T-helper 22 cell (primary cell): ENCODE measurements at places on chromosomes 6 and 20.

- DNase-seq, result no peak
Measured at GRCh38 chr6:40930045-40930444, 109.0 kb downstream of the UNC5CL start.

DNA sequence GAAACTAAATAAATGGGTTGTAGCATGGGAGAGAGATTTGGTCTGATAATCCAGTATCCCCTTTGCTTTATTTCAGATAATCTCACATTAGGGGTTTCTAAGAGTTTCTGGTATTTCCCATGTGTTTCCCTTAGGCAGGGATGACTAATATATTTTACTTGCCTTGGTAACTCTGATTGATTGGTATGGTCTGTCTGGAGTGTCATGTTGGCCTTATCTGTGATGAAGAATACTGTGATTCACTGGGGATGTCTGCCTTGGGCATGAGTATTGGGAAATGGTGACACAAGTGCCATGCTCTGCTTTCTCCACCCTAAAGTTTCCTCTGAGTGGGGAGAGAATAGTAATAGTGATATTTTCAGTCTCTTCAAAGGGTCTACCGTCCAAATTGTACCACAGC lies 10.1 kb downstream of the SLC22A2 start:
- no peak for DNase-seq

DNA sequence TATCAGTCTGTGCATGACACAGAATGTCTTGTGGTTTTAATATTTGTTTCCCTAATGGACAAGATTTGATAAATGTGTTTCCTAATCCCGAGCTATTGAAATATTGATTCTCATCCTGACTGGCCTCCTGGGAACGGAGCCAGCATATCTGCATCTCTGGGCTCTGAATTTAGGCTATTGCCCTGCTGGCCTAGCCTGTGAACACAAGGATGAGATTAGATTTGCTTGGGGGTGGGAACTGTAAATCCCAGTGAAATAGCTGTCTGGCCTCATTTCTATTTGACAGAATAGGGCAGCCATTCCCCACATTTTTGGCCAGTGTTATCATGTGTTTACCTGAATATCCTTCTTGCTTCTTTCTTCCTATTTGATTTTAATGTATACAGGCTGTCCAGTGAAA lies 198.4 kb upstream of the SOX4 start:
- DNase-seq, result no peak

- DNase-seq, result no peak
Measured at GRCh38 chr6:109702791-109703190, 11.7 kb downstream of the FIG4 start.

DNA sequence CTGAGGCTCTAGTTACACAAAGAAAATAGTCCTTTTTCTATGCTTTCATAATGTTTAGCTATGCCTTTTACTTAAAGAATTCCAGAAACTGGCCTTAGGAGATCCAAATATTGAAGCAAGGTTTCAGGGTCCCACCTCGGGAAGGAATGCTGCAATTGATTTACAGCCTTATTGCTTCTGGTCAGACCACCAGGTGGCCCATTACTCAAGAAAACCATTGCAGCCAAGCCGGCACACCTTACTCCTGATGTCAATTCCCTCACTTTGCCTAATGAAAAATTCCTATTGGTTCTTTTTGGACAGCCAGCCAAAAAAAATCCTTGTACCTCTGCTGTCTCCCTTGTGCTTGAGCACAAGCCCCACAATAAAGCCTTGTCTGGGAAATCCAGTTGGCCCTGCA lies 173.9 kb downstream of the LMBRD1 start:
- no peak for DNase-seq

- DNase-seq, result no peak
Measured at GRCh38 chr6:7156643-7157278, 49.0 kb downstream of the RREB1 start.

DNA sequence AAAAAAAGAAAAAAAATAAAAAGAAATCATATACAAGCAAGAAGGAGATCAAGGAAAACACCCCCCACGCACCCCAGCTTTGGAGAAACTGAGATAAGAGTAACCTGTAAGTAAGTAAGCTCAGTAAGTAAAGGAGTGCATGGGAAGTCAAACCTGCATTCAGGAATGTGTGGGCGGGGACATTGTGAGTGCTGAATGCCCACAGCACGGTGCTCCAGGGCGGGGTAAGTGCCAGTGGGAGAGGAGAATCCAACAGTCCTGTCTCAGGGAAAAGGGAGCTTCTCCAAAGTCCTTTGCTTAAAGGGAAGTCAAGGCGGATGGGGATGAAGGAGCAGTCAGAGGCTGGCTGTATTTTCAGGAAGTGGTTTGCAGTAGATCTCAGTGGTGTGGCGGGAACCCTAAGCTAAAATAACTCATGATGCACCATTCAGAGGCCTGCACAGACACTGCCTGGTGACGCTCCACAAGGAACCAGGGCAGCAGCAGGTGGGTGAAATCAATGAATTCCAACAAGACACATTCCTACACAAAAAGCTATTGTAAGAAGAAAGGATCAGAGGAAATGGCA lies 368.0 kb downstream of the QKI start:
- DNase-seq, result no peak

DNA sequence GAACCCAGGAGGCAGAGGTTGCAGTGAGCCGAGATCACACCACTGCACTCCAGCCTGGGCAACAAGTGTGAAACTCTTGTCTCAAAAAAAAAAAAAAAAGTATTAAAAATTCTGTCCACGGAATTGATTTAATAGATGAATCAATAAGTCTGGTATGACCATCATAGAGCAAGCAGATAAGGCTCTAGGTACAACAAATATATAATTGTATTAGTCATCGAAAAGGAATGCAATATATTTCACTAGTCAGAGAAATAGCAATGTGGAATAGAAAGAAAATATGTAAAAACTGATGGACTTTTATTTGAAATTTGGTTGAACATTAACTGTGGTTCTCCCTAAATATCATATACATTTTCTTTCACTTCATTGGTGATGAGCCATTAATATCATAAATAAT lies 476.8 kb upstream of the AGPAT4 start:
- DNase-seq, result no peak
